ENCODE measurements at places on chromosomes 2 and 18.

DNA sequence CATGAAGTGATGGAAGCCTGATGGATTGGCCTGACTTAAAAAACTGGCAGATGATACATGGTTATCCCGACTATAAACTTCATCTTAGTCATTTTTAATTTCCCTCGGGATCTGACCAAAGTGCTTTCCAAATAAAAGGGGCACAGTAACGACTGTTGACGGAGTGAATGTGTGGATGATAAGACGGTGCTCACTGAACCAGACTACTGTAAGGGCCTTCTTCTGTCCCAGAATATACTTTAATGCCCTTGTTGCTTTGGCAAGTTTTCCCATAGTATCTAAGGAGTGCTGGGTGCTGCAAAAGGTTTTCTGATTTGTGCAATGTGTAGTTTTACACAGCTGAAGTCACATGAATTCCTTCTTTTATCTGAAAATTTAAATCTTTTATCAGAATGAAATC is 373.5 kb downstream of the DSEL start:
- no peak for DNase-seq

DNA sequence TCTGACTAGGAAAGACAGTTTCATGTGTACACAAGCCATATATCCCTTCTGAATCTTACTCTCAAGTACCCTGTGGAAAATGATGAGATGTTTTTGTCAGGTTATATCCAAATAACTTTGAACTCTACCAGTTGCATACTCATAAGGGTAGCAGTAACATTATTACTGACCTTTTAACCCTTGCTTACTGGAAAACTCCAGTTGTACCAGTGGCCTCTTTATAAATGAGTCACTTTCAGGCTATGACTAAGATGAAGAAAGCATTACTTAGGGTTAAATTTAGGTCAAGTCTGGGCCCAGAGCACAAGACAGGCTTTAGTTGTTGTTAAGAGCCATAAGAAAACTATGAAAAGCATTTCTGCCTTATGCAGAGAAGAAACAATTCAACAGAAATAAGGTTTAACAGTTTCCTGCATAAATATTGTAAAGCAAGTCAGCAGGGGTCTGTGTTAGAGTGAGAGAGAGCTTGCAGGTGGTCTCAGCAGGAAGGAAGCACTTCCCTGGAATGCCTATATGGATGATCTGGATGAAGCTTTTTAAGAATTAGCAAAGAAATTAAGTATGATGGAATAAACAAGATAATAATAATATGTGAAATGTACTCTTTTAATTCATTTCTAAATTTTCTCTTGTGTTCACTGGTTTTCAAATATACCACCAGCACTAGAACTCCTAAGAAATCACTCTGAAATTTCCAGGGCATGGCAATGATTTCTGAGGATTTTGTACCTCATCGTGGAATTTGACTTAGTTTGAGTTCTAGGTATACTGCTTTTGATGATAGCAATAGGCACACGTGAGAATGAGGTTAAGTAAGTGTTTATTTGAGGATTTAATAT is 126.6 kb downstream of the UBE2E3 start:
- DNase-seq: no peak

GRCh38 chr18:28961669-28962228 is 784.8 kb upstream of the CDH2 start:
- peak; percentile 93 for DNase-seq

- DNase-seq: no peak
These were observed 95.2 kb downstream of the ZEB2 start for GRCh38 chr2:144424559-144425240.

DNA sequence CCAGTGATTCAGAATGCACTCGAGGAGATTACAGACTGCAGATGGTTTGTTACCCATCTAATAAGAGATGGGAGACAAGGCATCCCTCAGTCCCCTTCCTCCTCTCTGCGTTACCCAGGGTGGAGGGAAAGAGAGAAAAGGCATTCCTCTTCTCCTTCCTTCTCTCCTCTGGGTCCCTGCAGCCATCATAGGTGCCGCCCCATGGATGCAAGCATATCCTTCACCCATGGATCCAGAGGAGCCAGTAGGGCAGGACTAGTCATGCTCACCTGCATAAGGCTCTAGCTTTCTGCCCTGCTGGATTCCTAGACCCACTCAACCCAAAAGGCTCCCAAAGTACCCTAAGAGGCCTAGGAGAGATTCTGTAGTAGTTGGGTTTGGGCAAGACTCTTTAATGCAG is 20.4 kb downstream of the CMPK2 start:
- DNase-seq: no peak
